ENCODE measurements at places on chromosomes 5 and 9. TPM values are rescaled to one million over a fixed set of nuclear protein-coding genes. Genes with fewer than 3 reads are reported as not detected.

SLC4A9 gene
- not detected for total RNA-seq

ANKRD33B gene
- total RNA-seq, result 4.4 TPM

CDC26 gene
- 36.9 TPM for total RNA-seq

TTC16 gene
- not detected for total RNA-seq

PTGDS gene
- not detected for total RNA-seq

ELAVL2 gene
- 0.20 TPM for total RNA-seq

SCGB3A2 gene
- total RNA-seq, result not detected

- no peaks in the 10 kb centered on the region for H3K27me3 ChIP-seq
- H3K36me3 ChIP-seq, result peaks cover 8% of the 10 kb centered on the region
- H3K4me3 ChIP-seq, result peak overlapping the region; percentile 97
- peaks cover 24% of the 10 kb centered on the region for H3K4me1 ChIP-seq
Measured at GRCh38 chr5:141969783-141970771, 1.2 kb downstream of the RNF14 start.

- DNase-seq, result peak; percentile 12
- no peaks in the 10 kb centered on the region for H3K4me1 ChIP-seq
- no peaks in the 10 kb centered on the region for H3K36me3 ChIP-seq
- no peak overlapping the region for H3K4me3 ChIP-seq
Measured at GRCh38 chr9:6896562-6896961, 138.8 kb downstream of the KDM4C start.

- no peak overlapping the region for H3K4me3 ChIP-seq
- DNase-seq, result no peak
- no peaks in the 10 kb centered on the region for H3K4me1 ChIP-seq
- no peak overlapping the region for H3K27ac ChIP-seq
- peaks cover 2% of the 10 kb centered on the region for H3K27me3 ChIP-seq
Measured at GRCh38 chr5:89053547-89053946, 170.6 kb upstream of the MEF2C start.

DNA sequence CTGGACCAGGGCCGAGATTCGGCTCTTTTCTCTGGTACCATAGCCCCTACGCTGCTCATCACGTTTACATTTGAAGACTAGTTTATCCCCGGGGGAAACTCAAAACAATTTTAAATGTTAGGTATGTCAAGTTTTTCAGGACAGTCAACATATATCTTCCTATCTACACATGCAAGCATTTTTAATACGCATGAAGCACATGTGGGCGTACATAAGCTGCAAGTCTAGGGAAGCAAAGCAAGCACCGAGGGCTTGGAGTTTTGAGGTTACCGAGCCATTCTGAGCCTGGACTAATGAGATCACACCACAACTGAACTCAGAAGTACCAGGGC lies 154.4 kb downstream of the AUH start:
- no peak overlapping the region for H3K27ac ChIP-seq
- no peak for DNase-seq
- no peaks in the 10 kb centered on the region for H3K36me3 ChIP-seq
- no peak overlapping the region for H3K4me3 ChIP-seq
- H3K4me1 ChIP-seq, result no peaks in the 10 kb centered on the region

GRCh38 chr9:91848146-91848545 lies 101.9 kb downstream of the ROR2 start:
- no peaks in the 10 kb centered on the region for H3K4me1 ChIP-seq
- no peak overlapping the region for H3K27ac ChIP-seq
- no peak for DNase-seq
- H3K36me3 ChIP-seq, result no peaks in the 10 kb centered on the region
- no peaks in the 10 kb centered on the region for H3K27me3 ChIP-seq

DNA sequence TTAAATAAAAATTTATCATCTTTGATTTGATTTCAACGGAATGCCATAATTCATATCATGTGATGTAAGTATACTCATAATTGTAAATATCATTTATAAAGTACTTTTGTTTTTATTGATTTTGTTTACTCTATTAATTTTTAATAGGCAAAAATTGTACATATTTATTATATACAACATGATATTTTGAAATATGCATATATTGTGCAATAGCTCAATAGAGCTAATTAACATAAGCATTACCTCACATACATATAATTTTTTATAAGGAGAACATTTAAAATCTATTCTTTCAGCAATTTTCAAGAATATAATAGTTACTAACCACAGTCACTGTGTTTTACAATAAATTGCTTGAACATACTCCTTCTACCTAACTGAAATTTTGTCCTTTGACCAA lies 25.0 kb upstream of the CCNH start:
- no peaks in the 10 kb centered on the region for H3K27me3 ChIP-seq
- DNase-seq, result no peak
- no peaks in the 10 kb centered on the region for H3K36me3 ChIP-seq
- no peak overlapping the region for H3K27ac ChIP-seq

- peaks cover 8% of the 10 kb centered on the region for H3K4me1 ChIP-seq
- DNase-seq, result no peak
- H3K27me3 ChIP-seq, result peaks cover 36% of the 10 kb centered on the region
- H3K4me3 ChIP-seq, result peak overlapping the region; percentile 49
Measured at GRCh38 chr5:114360816-114361723, 800 bp upstream of the KCNN2 start.

DNA sequence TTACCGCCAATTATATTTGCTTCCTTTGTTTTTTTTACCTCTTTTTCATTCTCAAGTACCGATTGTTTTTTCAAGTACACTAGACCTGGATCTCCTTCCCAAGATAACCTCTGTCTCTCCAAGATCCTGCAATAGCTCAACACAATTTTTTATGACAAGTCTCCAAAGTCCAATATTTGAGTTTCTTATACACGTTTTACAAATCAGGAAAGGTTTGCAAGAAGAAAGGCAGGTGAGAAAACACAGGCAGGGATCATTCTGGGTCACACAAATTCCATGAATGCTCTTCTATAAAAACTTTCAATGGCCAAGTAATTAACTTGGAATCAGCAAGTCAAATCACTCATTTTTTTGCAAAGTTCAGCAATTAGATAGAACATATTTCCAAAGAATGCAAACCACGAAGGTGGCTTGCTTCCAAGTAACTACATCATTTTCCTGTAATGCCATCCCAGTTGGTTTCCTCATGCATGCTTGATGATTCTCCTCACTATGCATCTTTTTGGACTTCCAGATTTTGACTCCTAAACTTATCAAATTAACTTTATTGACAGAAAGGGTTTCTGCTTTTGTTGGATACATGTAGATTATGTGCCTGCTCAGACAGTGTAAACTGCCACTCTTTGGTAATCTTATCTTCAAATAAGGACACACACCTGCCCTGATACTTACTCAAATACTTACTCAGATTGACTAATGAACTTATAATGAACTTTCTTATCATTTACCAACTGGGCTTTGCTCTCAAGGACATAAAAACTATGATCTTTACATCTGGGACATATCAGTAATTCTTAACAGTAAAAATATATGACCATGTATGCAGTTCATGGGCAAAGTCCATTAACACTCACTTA lies 24.7 kb upstream of the IFNE start:
- no peak overlapping the region for H3K4me3 ChIP-seq
- peaks cover 29% of the 10 kb centered on the region for H3K4me1 ChIP-seq
- peak; percentile 79 for DNase-seq
- H3K36me3 ChIP-seq, result no peaks in the 10 kb centered on the region
- peak overlapping the region; percentile 19 for H3K27ac ChIP-seq

DNA sequence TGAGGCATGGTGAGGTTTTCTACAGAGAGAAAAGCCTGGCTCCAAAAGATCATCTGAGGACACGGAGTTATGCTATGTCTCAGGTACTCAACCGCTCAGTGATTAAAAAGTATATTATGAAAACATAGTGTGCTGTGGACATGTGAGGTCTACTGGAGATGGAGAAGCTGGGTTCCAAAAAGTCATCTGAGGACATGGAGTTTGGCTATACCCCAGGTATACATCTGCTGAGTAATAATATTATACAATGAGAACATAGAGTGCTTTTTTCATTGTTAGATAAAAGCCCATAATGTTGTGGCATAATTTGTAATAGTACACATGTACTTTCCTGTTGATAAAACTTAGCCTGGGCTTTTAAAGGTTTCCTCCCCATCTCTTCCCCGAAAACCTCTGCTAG lies 70.7 kb upstream of the SHISAL2B start:
- no peaks in the 10 kb centered on the region for H3K36me3 ChIP-seq
- no peak overlapping the region for H3K4me3 ChIP-seq
- no peak overlapping the region for H3K27ac ChIP-seq

- H3K4me1 ChIP-seq, result no peaks in the 10 kb centered on the region
- H3K4me3 ChIP-seq, result no peak overlapping the region
- H3K36me3 ChIP-seq, result no peaks in the 10 kb centered on the region
- DNase-seq, result no peak
- peaks cover 7% of the 10 kb centered on the region for H3K27me3 ChIP-seq
Measured at GRCh38 chr5:133644000-133644865, 31.9 kb upstream of the FSTL4 start.

- H3K27ac ChIP-seq, result no peak overlapping the region
- no peak overlapping the region for H3K4me3 ChIP-seq
- DNase-seq, result no peak
- H3K36me3 ChIP-seq, result no peaks in the 10 kb centered on the region
- peaks cover 2% of the 10 kb centered on the region for H3K27me3 ChIP-seq
Measured at GRCh38 chr5:111211341-111211740, 12.8 kb upstream of the CAMK4 start.

DNA sequence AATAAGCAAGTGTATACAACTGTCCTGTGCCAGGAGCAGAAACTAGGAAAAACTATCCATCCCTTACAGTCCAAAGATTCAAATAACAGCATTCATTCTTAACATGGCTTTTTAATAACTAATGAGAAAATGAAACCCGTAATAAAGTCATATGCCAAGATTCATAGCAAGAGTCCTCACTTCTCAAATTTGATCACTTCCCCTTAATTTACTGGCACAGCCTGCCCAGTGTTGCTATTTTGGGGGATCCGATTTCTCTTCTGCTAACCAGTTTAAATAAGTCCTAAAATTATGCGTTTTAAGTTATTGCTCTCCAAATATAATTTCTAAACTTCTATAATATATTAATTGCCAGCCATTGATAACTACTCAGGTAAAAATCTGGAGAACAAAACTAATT lies 177.0 kb upstream of the PTGER4 start:
- H3K27me3 ChIP-seq, result no peaks in the 10 kb centered on the region
- H3K4me1 ChIP-seq, result peaks cover 2% of the 10 kb centered on the region
- no peaks in the 10 kb centered on the region for H3K36me3 ChIP-seq
- no peak for DNase-seq
- H3K4me3 ChIP-seq, result no peak overlapping the region

DNA sequence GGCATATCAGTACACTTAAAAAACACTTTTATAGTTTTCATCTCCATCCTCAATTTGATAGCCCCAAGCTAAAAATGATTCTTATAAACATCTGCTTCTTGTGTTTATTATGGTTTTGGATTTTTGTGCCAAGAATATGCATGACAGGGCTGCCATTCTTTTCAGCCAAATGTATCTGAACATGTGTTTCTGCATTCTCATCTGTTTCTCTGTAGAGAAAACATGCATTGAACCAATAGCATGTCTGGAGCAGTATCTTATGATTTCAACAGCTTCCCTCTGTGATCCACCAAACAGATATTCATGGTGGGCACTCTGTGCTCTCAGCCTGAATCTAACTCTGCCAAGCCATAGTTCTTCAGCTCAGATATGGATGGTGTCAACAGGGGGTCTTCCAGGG lies 99.3 kb upstream of the ERCC6L2 start:
- H3K4me1 ChIP-seq, result no peaks in the 10 kb centered on the region
- H3K4me3 ChIP-seq, result no peak overlapping the region
- H3K27me3 ChIP-seq, result no peaks in the 10 kb centered on the region
- H3K27ac ChIP-seq, result no peak overlapping the region
- no peaks in the 10 kb centered on the region for H3K36me3 ChIP-seq

DNA sequence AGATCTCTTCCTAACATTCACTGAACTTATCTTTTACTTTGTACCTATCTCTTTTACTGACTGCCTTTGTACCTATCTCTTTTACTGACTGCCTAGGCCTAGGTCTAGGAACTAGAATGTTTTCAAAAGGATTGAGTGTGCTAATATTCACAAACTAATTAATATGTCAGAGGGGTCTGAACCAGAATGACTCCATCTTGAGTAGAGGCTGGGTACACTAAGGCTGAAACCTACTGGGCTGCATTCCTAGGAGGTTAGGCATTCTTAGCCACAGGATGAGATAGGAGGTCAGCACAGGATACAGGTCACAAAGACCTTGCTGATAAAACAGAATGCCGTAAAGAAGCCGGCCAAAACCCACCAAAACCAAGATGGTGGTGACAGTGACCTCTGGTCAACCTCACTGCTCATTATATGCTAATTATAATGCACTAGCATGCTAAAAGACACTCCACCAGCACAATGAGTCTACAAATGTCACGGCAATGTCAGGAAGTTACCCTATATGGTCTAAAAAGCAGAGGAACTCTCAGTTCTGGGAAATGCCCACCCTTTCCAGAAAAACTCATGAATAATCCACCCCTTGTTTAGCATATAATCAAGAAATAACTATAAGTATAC lies 2.5 kb upstream of the RHOBTB3 start:
- no peak overlapping the region for H3K4me3 ChIP-seq
- peaks cover 50% of the 10 kb centered on the region for H3K4me1 ChIP-seq
- peak overlapping the region; percentile 6 for H3K27ac ChIP-seq
- no peaks in the 10 kb centered on the region for H3K27me3 ChIP-seq

DNA sequence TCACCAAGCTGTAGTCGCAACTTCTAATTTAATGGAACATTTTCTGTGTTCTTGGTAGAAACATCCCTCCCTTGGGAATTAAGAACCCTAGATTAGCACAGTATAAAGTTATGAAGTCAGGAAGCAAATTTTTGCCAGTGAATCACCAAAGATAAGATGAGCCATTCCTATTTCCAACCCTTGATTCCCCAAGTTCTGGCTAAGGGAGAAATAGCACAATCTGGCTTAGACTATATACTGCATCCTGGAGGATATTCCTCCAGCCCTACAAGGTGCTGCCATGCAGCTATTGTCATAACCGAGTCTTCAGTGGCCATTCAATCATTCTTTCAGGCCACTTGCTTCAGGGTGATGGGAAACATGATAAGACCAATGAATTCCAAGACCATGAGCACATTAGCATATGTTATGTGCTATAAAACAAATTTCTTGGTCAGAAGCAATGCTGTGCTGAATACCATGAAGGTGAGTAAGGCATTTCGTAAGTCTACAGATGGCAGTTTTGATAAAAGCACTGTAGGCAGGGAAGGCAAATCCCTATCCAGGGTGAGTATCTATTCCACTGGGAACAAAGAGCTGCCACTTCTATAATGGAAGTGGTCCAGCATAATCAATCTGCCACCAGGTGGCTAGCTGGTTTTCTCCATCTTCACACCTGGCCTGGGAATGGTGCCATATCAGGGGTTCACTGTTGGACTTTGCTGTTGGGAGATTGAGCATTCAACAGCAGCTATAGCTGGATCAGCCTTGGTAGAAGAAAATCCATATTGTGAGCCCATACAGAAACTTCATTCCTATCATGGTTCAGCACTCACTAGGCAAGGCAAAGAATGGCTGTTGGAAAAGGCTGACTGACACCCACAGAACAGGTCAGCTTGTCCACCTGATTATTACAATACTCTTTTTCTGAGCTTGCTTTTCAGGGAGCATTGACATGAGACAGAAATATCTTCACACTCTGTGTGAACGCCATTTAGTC lies 19.6 kb upstream of the ARL15 start:
- no peak overlapping the region for H3K4me3 ChIP-seq
- no peak for DNase-seq
- no peaks in the 10 kb centered on the region for H3K36me3 ChIP-seq
